T-helper 2 cell treated with Interferon-gamma antibody and Interleukin-4, amounts not matched to agents 5 μg/mL and 100 μg/mL, for 36 hours (primary cell): ENCODE measurements at places on chromosomes 16 and 17.

GRCh38 chr17:2889256-2889655 is 93.0 kb downstream of the RAP1GAP2 start:
- no peaks in the 10 kb centered on the region for H3K36me3 ChIP-seq
- no peaks in the 10 kb centered on the region for H3K27me3 ChIP-seq
- peaks cover 1% of the 10 kb centered on the region for H3K4me1 ChIP-seq
- no peak for DNase-seq

DNA sequence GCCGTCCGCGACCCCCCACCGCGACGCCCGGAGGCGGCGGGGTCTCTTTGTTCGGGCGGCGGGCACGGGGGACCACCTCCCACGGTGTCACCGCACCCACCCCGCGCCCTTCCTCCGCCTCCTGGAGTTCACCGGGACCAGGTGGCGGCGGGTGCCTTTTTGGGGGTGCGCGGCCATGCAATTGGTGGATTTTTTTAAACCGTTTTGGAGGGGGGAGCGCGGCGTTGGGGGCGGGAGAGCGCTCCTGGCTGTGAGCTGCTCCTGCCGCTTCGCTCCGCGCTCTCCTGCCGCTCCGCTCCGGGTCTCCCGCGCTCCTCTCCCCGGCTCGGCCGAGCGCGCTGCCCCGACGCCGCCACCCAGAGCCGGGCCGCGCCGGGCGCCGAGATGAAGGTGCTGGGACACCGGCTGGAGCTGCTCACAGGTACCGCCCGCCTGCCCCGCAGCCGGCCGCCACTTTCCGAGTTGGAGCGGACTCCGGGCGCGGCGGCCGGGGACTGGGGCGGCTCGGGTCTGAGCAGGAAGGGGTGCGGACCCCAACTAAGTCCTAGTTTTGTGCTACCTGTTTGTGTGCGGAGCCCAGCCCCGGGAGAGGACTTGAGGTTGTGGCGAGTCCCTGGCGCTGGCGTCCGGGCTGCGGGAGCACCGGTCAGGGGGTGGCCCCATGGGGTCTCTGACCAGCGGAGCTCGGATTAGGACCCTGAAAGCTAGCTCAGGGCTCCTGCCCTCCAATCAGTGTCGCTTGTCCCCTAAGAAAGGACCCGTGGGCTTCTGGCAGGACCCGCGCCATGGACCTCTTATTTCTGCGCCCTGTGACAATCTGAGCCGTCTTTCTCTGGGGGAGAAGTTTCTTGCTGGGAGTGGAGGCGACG is 35.7 kb upstream of the NDRG4 start:
- no peaks in the 10 kb centered on the region for H3K36me3 ChIP-seq
- H3K4me3 ChIP-seq: peak overlapping the region; percentile 38
- H3K27ac ChIP-seq: no peak overlapping the region
- DNase-seq: no peak
- peaks cover 4% of the 10 kb centered on the region for H3K4me1 ChIP-seq

GRCh38 chr17:11446316-11446715 is 152.0 kb upstream of the DNAH9 start:
- DNase-seq: no peak
- no peak overlapping the region for H3K27ac ChIP-seq
- H3K4me1 ChIP-seq: no peaks in the 10 kb centered on the region
- no peaks in the 10 kb centered on the region for H3K27me3 ChIP-seq
- no peaks in the 10 kb centered on the region for H3K36me3 ChIP-seq

- DNase-seq: no peak
- H3K4me1 ChIP-seq: peaks cover 20% of the 10 kb centered on the region
- no peak overlapping the region for H3K27ac ChIP-seq
- H3K36me3 ChIP-seq: no peaks in the 10 kb centered on the region
- peak overlapping the region; percentile 69 for H3K4me3 ChIP-seq
- peaks cover 83% of the 10 kb centered on the region for H3K27me3 ChIP-seq
Measured at GRCh38 chr16:56191835-56192634, 746 bp downstream of the GNAO1 start.

DNA sequence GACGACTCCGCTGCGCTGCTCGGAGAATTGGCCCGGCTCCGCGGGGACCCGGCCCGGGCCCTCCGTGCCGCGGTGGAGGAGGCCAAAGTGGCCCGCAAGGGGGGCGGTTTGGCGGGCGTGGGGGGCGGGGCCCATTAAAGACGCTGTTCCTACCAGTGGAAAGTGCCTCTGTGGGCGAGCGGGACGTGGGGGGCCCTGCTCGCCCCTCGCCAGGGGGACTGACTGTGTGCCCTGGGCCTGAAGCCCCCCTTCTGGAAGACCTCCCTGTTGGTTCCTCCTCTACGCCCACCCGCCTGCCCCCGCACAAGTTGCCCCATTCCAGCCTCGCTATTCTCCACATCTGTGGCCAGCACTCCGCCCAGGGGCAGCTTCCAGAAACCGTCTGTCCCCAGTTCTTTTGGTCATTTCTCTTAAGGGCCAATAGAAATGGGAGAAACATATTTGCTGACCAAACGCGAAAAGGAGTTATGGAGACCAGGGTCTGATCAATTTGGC is 1.9 kb upstream of the FGF11 start:
- peaks cover 33% of the 10 kb centered on the region for H3K27me3 ChIP-seq
- H3K27ac ChIP-seq: peak overlapping the region; percentile 74
- no peak for DNase-seq
- H3K36me3 ChIP-seq: peaks cover 15% of the 10 kb centered on the region

- H3K4me3 ChIP-seq: no peak overlapping the region
- H3K27ac ChIP-seq: no peak overlapping the region
- H3K27me3 ChIP-seq: no peaks in the 10 kb centered on the region
- H3K36me3 ChIP-seq: peaks cover 15% of the 10 kb centered on the region
- H3K4me1 ChIP-seq: peaks cover 11% of the 10 kb centered on the region
Measured at GRCh38 chr17:57835333-57835900, 14.4 kb downstream of the MRPS23 start.

DNA sequence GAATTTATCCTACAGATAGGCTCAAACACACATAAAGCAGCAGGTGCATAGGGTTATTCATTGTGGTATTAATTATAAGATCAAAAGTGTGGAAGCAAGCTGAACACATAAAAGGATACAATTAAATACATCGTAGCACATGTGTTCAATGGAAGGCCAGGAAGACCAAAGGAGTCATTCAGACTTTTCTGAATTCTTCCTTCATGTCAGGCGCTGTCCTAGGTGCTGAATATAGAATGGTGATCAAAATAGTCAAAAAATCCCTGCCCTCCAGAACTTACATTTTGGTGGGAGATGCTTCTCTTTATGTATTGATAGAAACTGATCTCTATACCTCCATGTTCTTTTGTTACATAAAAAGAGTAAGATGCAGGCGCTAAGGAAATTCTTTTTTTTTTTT is 439.0 kb upstream of the ASIC2 start:
- no peaks in the 10 kb centered on the region for H3K4me1 ChIP-seq
- H3K36me3 ChIP-seq: no peaks in the 10 kb centered on the region
- H3K4me3 ChIP-seq: no peak overlapping the region
- no peak overlapping the region for H3K27ac ChIP-seq

DNA sequence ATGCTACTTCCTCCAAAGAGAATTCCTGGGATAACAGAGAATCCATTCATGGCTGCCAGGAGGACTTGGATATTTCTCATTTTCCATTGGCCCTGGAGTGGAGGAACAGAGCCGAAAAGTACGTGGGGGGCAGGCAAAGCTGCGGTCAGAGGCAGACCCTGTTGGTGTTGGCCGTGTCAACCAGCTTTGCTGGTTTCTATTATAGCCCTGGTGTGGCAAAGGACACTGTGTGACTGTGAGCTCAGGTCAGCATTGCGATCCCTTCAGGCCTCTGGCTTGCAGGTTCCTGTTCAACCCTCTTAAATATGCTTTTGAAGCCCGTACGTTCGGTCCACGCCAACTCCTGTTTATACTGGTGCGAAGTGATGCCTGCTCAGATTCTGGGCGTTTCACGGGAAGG is 596.2 kb downstream of the MAF start:
- no peak overlapping the region for H3K4me3 ChIP-seq
- no peaks in the 10 kb centered on the region for H3K27me3 ChIP-seq
- no peak overlapping the region for H3K27ac ChIP-seq
- H3K4me1 ChIP-seq: peaks cover 9% of the 10 kb centered on the region
- no peaks in the 10 kb centered on the region for H3K36me3 ChIP-seq

DNA sequence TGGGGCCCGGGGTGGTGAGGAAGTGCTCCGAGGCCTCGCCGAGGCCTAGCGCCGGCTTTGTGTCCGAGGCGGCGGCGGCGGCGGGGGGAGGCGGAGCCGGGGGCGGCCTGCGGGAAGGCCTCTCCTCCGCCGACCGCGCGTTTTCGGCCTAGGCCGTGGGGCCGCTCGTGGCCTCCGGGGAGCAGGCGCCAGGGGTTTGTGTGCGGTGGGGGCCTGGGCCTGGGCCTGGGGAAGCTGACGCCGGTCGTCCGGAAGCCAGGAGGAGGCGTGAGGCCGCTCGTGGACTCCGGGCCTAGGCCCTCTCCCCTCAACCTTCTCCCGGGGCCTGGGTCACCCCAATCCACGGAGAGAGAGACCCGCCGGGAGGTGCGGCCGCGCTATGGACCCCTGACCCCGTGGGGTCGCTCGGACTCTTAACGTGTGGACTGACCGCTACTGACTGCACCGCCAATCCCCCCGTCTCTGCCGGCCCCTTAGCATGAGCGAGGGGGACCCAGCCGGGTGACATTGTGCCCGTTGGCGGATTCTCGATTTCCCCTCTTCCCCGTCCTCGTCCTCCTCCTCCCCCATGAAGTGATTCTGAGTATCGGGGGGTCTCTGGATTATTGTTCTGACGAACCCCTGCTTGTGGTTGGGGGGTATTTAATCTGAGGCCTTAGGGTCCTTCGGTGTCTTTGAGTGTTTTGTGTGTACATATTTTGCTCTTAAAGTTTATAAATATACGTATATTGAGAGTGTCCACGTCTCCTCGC is 660 bp downstream of the RBBP6 start:
- H3K27ac ChIP-seq: peak overlapping the region; percentile 96
- no peaks in the 10 kb centered on the region for H3K27me3 ChIP-seq
- peaks cover 32% of the 10 kb centered on the region for H3K4me1 ChIP-seq
- H3K36me3 ChIP-seq: peaks cover 34% of the 10 kb centered on the region
- H3K4me3 ChIP-seq: peak overlapping the region; percentile 96

DNA sequence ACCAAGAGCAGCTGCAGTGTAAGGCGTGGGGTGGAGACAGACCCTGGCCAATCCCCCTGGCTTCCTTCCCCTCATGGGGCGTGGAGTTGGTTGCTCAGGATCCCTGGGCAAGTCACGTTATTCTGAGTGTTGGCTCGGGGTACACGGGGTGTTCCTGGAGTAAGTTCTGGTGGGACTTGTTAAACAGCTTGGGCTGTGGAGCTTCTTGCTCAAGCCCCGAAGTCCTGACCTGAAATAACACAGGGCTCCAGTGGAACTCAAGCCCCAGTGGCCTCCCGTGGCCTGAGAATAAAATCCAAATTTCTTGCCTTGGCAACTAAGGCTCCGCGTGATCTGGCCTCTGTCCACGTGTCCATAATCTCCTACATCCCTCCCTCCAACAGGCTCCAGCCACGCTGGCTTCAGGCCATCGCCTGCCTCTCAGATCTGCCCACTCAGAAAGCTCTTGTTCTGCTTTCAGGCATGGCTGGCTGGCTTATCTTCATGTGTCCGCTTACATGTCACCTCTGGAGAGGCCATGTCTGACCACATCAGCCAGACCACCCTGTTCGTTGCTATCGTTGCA is 49.3 kb upstream of the BCO1 start:
- no peak overlapping the region for H3K4me3 ChIP-seq
- no peak overlapping the region for H3K27ac ChIP-seq
- no peaks in the 10 kb centered on the region for H3K36me3 ChIP-seq
- DNase-seq: no peak
- no peaks in the 10 kb centered on the region for H3K4me1 ChIP-seq

DNA sequence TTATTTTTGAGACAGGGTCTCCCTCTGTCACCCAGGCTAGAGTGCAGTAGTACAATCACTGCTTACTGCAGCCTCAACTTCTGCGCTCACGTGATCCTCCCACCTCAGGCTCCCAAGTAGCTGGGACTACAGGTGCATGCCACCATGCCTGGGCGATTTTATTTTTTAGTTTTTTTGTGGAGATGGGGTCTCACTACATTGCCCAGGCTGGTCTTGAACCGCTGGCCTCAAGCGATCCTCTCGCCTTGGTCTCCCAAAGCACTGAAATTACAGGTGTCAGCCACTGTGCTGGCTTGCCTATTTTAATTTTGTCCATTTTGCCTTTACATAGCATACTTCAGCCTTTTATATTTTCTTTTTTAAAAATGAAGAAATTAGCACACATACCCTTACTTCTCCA is 51.2 kb downstream of the TTC19 start:
- no peak overlapping the region for H3K4me3 ChIP-seq
- H3K27me3 ChIP-seq: no peaks in the 10 kb centered on the region
- DNase-seq: no peak
- H3K36me3 ChIP-seq: peaks cover 57% of the 10 kb centered on the region
- no peak overlapping the region for H3K27ac ChIP-seq
- H3K4me1 ChIP-seq: peaks cover 16% of the 10 kb centered on the region

DNA sequence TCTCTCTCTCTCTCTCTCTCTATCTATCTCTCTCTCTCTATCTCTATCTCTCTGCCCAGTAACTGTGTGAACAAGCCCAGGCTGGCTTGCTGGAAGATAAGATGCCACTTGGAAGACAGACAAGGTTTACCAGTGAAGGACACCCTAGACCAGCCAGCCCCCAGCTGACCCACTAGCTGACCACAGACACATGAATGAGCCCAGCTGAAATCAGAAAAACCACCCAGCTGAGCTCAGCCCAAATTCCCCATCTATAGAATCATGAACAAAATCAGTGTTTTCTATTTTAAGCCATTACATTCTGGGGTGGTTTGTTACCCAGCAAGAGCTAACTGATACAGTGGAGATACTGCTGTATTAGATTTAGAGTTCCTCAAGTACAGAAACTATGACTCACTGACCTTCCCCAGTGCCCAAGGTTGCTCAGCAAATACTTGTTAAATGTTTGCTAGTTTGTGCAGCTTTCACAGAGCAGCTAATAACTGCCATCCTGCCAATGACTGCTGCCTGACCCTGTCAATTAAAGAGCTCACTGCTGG is 18.0 kb downstream of the EMP2 start:
- no peak overlapping the region for H3K27ac ChIP-seq
- H3K36me3 ChIP-seq: no peaks in the 10 kb centered on the region
- no peak overlapping the region for H3K4me3 ChIP-seq

- H3K27ac ChIP-seq: peak overlapping the region; percentile 52
- DNase-seq: peak; percentile 49
- no peaks in the 10 kb centered on the region for H3K27me3 ChIP-seq
Measured at GRCh38 chr17:79993390-79994227, 42.1 kb downstream of the TBC1D16 start.
